ENCODE measurements at places on chromosomes 7 and 10.

- no peak for DNase-seq
Measured at GRCh38 chr10:26700884-26701630, 3.6 kb downstream of the PDSS1 start.

- DNase-seq, result no peak
Measured at GRCh38 chr7:22189230-22189629, 167.7 kb downstream of the RAPGEF5 start.

- DNase-seq, result no peak
Measured at GRCh38 chr10:122544493-122544892, 16.1 kb upstream of the DMBT1 start.

GRCh38 chr10:131860806-131861440 lies 39.9 kb upstream of the PPP2R2D start:
- DNase-seq, result no peak

GRCh38 chr10:56632537-56632936 lies 271.5 kb upstream of the ZWINT start:
- no peak for DNase-seq

GRCh38 chr7:142805350-142806021 lies 34.7 kb downstream of the PRSS2 start:
- no peak for DNase-seq

- no peak for DNase-seq
Measured at GRCh38 chr10:31622978-31623377, 304.0 kb downstream of the ZEB1 start.

GRCh38 chr10:27742195-27743011 lies 3.2 kb downstream of the MKX start:
- peak; percentile 76 for DNase-seq

GRCh38 chr10:132643709-132644526 lies 106.3 kb downstream of the INPP5A start:
- no peak for DNase-seq

- no peak for DNase-seq
Measured at GRCh38 chr10:50294582-50294981, 43.3 kb upstream of the ASAH2 start.

- no peak for DNase-seq
Measured at GRCh38 chr7:154503962-154504550, 451.9 kb downstream of the DPP6 start.

DNA sequence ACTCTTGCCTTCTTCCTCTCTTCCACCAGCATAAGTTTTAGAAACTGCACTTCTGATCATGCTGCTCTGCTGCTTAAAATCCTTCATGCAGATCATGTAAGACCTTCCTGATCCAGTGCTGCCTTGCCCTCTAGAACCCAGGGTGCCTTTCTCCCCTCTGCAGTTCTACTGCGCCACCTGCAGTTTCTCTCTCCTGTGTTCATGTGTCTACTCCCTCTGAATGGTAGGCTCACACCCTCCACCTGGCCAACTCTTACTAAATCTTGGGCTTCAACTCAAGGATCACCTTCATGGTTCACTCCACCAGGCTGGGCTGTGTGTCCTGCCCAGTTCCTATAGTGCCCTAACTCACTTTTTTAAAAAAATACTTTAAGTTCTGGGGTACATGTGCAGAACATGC lies 174.6 kb upstream of the ITGB1 start:
- no peak for DNase-seq

- no peak for DNase-seq
Measured at GRCh38 chr10:60916025-60916424, 28.0 kb downstream of the RHOBTB1 start.

- DNase-seq, result no peak
Measured at GRCh38 chr7:158979635-158980351, 123.4 kb downstream of the DYNC2I1 start.

- no peak for DNase-seq
Measured at GRCh38 chr10:35435824-35436223, 99.5 kb downstream of the CCNY start.

DNA sequence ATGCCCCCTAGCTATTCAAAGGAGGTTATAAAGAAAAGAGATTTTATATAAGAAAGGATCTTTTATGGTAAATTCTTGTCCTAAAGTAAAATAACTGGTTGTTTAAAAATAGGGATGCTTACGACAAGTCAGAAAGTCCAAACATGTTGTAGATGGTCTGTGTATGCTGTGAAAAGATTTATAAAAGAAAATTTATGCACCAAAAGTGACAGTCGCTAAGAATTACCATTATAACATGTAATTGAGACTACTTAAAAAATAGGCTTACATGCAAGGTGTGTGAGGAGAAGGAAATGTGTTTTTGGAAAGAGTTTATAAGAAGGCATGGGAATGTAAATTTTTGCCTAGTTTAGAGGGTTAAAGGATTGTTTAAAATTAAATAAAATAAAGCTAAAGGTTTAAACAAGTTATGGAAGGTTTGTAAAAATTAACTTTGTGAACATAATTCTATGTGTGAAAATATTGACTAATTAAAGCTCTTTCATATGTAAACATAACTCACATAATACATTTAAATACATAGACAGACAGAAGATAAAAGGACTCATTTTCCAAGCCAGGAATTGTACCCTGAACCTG lies 118.5 kb downstream of the LYZL1 start:
- no peak for DNase-seq

DNA sequence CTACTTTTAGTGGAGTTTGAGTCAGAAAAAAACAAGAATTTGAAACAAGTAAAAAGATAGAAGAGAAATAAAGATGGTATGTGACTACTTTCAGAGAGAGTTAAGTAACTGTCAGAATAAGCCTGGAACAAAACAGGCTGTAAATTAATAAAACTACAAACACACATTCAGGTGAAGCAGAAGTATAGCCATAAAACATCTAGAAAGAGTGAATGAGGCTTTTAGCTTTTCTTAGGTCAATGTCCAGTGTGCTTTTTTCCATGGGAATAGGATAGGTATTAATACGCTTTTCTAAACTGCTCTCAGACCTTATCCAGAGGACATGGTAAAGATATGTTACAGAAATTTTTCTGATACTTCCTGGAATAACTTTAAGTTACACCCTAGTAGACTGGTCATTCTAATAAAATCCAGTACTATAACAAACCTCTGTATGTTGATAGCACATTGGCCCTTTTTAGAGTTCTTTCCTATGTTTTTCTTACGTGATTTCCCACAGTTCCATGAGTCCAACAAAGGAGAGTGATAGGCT lies 23.3 kb downstream of the TMEM106B start:
- no peak for DNase-seq

DNA sequence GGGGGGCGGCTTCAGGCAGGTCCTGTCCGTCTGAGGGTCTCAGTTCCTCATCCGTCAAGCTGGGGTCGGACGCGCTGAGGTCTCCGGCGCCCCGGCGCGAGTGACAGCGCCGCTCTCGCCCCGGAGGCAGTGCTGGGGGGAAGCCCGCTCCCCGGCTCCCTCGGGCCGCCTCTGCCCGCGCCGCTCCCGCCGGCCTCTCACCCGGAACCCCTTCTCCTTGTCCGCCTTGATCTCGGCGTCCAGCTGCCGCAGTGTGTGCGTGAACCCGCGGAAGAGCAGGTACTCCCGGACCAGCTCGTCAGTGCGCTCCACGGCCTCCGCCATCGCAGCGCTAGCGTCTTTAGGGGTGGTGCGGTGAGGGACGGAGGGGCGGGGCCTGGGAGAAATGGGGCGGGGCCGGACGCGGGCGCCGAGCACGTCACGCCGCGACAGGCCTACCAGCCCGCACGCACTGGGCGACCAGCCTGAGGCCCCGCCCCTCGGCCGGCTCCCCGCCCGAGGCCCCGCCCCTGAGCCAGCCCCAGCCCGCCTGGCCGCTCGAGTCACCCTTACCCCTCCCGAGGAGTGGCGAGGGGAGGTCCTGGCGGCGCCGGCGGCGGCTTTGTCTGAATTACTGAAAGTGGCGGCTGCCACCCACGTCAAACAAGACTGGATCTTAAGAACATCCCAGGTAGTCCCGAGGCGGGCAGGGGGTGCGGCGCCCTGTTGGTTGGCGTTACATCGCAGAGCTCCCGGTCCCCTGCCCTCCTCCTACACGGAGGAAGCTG lies at the start of gene WDR91:
WDR91 (minus strand) TSS at position 348 of the 767 bp plus-strand sequence; CDS start at position 324, 24 bp downstream.
- peak; percentile 97 for DNase-seq

Data from stimulated activated CD4-positive, alpha-beta T cell treated with anti-CD3 and anti-CD28 coated beads, Interleukin-15, amount 100 ng/mL, for 48 hours (primary cell).